ENCODE measurements at places on chromosomes 4 and X.

DNA sequence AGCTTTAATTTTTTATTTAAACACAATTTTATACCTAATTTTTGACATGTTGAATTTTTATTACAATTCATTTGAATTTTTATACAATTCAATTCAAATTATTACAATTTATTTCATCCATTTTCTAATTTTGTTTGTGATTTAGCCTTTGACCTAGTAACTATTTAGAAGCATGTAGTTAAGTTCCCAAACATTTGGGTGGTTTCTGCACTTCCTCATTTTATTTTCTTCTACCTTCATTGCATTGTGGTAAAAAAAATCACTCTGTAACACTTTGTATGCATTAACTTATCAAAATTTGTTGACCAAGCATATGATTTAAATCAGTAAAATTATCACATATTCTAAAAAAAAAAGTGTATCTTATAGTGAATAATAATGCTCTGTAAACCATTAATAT is 928.9 kb downstream of the ARAP2 start:
- DNase-seq, result no peak

DNA sequence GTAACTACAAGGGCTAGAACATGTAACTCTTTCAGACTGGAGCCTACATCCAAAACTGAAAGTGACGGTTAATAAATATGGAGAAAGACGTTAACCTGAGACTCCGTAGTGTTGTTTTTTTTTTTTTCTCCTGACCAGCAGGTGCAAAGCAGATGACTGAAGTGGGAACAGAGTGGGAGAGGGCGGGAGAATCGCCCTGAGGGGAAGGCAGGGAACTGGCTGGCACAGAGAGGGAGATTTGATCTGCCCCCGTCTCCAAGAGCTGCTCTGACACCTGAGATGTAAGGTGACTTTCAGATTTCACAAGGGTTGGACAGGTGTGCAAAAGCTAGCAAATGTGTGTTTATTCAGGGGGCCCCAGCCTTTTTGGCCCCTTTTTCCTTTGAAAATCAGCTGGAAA is 180.2 kb downstream of the PALLD start:
- DNase-seq, result peak; percentile 76

GRCh38 chrX:118698516-118699170 is 28.8 kb upstream of the IL13RA1 start:
- DNase-seq, result no peak

GRCh38 chr4:8165374-8165896 is 6.8 kb upstream of the ABLIM2 start:
- no peak for DNase-seq

- DNase-seq, result no peak
Observed at GRCh38 chr4:167581449-167581965, 347.2 kb upstream of the SPOCK3 start.

DNA sequence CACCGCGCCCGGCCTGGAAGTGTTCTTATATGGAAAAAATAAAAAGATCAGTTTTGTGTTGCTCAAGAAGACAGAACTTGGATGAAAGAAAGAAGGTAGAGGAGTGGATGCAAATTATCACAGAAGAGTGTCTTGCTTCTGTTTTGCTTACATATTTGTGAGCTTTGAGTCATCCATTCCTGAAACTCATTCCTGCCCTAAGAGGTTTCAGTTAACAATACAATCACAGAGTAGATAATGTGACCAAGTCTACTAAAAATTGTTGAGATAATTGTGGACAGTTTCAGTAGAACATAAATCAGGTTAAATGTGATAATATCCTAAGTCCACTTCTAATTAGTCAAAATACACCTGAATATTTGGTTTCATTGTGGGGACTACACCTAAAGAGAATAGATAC is 26.4 kb upstream of the LRCH2 start:
- no peak for DNase-seq

GRCh38 chr4:159376289-159376688 is 273.4 kb downstream of the RAPGEF2 start:
- no peak for DNase-seq

DNA sequence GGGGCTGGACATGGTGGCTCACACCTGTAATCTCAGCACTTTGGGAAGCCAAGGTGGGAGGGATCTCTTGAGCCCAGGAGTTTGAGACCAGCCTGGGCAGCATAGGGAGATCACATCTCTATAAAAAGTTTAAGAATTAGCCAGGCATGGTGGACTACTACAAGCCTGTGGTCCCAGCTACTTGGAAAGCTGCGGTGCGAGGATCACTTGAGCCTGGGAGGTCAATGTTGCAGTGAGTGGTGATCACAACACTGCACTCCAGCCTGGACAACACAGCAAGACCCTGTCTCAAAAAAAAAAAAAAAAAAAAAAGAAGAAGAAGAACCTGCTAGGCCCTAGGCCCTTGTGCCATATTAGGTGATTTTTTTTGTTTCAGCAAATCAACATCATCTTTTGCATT is 12.2 kb downstream of the SRD5A3 start:
- no peak for DNase-seq

DNA sequence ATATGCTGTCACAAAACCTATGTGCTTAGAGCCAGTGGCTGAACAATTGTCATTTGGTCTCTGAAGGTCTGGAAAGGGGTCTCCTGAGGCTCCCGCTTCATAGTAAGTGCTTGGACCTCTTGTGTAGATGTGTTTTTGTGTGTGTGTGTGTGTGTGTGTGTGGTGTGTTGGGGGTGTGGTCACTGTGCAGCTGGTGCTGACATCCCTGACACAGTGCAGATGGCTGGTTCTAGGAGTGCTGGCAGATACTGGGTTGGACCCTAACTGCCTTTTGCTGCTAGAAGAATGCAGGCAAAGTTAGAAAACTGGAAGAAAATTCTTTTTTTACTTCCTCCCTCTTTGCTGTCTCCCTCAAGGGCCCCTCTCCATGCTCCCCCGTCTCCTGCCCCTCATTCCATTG is 1872.6 kb downstream of the ARAP2 start:
- DNase-seq, result no peak

DNA sequence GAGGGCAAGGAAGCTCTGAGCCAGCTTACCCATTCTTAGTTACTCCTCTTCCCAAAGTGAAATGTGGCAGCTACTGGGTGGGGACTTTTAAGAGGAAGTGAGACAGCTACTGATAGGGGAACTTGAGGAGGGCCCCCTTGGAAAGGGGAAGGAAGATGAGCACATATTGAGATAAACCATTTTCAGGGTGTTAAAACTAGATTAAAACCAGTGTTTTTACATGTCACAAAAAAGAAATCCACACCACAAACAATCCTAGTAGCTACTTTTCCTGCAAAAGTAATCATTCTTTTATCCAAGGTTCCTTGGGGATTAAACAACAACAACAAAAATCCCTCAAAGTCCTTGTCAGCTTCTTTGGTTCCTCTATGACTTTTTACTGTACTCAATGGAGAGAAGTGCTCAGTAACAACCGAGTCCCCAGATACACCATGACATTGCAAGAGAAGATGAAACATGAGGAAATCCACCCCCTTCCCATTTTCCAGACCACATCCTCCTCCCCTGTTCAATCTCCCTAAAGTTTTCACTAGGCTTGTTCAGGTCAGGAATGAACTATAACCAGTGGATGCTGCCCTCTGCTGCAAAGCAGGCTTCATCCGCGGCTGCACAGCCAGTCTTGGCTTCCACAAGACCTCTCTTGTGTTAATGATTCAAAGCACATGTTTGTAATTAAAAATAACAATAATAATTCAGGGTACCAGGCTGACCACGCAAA is 113.5 kb upstream of the TMEM164 start:
- DNase-seq, result no peak

DNA sequence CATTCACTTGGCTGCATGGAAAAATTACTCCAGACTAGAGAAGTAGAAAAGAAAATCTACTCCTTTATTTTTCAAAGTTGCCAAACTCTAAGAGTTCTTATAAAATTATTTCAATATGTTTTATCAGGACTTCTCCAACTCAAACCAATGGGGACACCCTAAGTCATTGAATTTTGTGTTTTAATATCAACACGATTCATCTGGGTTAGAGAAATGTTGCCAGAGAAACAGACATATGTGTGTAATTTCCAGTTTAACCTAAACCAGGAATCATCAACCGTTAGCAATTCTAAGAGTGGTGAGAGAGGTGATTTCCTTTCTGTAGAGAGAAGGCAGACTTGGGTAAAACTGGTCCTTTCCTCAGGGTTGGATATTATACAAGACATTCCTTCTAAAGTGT is 291.8 kb downstream of the LDB2 start:
- DNase-seq, result no peak

DNA sequence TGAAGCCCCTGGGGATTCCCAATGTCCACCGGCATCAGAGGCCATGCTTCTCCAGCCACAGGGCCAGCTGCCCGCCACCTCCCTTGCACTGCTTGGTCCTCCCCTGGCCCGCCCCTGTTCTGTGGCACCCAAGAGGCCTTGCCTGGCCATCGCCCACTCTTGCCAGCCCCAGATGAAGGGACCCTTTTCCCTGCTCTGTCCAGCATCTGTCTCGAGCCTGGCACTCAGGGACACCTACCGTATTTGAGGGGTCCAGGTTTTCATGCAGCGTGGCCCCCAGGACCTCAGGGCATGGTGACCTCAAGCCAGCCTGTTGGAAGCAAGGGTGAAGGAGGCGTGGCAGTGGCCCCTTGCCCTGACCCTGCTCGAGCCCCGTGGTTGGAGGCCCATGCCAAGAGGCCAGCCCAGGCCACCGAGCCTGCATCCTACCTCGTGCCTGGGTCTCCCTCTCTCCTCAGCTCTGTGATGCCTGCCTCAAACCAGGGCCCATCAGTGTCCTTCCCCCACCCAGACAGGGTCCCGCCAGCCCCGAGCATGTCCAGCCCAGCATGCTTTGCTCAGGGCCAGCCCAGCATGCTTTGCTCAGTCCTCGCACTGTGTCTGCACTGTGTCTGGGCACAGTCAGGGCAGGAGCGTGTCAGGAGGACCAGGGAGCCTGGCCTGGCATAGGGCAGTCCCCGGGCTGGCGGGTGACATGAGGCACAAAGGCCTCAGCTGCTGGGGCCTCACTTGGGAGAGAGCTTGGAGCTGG is 14.3 kb upstream of the FGFR3 start:
- DNase-seq, result no peak

DNA sequence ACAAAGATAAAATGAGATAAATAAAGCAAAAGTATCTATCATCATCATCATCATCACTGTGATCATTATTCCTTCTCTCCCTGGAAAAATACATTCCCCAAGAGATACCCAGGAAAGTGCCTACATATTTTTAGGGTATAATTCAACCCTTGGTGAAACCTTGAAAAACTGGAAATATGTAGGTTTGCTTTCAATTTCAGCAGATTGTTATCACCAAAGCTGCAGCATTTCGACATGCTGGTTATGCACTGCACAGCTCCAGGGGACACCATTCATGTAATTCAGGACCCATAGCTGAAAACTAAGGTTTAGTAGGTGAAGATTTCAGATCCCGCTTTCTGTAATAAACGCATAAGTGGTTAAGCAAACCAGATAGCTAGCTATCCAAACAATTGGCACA is 28.4 kb upstream of the FBXW7 start:
- DNase-seq, result no peak

DNA sequence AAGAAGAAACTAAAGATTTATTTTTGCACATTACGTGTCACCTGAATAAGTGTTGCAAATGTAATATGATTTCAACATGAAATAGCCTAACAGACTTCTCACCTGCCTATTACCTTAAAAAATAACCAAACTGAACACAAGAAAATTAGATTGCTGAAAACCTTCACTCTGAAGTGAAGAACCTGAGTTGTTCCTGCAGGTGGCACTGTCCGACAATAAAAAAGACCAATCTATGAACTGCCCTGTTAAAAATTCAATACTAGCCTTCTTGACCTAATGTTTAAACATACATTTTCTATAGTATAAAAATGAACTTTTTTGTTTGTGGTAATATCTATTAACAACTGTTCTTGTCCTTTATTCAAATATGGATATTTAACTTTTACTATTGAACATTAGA is 69.2 kb upstream of the PNPLA4 start:
- peak; percentile 14 for DNase-seq

DNA sequence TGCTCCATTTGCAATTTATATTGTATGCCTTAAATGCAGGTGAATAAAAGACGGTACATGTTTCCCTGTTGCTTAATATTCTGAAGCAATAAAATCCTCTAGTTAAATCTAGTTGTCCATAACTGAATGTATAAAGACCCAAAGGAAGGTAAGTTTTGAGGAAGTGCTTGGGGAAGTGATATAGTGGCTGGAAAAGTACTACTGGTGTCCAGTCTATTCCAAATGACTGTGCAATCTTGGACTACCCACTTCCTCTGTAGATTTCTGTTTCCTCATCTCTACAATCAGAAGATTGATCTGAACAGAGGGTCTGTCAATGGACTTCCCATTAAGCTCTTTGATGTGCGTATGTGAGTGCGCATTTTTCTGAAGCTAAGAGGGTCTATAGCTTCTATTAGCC is 17.0 kb downstream of the SNCA start:
- DNase-seq, result no peak

DNA sequence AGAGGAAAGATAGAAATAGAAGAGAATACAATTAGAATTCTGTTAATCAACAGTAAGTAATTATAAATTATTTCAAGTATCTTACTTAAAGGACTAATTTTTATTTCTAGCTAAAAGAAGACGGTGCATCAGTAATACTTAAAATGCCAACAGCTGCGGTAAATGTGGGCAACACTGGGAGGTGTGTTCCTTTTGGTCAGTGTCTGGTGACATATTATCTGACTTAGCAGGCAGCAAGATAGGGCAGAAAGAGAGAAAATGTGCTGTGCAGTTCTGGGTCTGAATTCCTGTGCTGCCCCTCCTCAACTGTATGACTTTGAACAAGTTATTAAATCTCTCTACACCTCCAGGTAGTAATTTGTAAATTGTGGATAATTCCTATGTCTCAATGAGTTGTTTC is 120.6 kb downstream of the ZNF827 start:
- no peak for DNase-seq

DNA sequence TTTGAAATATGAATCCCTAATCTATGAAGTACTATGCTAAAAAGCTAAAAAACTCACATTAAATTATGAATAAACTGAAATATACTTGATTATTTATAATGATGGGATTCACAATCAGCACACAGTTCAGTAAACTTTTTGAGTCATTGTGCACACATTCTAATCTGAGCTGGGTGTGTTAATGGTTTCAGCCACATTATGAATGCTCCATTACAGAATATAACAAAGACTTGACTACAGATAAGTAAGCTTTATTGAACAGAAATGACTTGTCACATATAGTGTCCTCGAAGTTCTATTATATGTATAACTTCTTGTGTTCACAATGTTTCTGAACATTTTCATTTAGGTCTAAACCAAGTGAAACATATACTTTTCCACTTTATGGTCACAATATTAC is 1649.9 kb upstream of the IGFBP7 start:
- no peak for DNase-seq

GRCh38 chrX:149916745-149917392 is 12.5 kb upstream of the HSFX4 start:
- no peak for DNase-seq

- no peak for DNase-seq
Observed at GRCh38 chr4:75497133-75497532, 17.1 kb downstream of the RCHY1 start.

All from NCI-H2107 (cell line).